ENCODE measurements at places on chromosomes 4 and X. TPM values are rescaled to one million over a fixed set of nuclear protein-coding genes. Genes with fewer than 3 reads are reported as not detected.

Gene FAM9B
- total RNA-seq: not detected

DNA sequence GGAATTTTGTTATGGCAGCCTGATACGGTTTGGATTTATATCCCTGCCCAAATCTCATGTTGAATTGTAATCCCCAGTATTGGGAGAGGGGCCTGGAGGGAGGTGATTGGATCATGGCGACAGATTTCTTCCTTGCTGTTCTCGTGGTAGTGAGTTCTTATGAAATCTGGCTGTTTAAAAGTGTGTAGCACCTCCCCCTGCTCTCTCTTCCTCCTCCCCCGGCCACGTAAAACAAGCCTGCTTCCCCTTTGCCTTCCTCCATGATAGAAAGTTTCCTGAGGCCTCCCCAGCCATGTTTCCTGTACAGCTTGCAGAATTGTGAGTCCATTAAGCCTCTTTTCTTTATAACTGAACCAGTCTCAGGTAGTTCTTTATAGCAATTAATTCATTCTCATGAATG is 37.9 kb downstream of the SUPT20HL2 start:
- DNase-seq: no peak

Gene SLC34A2
- 5.2 TPM for total RNA-seq

- DNase-seq: no peak
Observed at GRCh38 chr4:69754926-69755580, 5.4 kb downstream of the SULT1B1 start.

- no peak for DNase-seq
Observed at GRCh38 chrX:100645106-100645505, 1.1 kb downstream of the SRPX2 start.

DNA sequence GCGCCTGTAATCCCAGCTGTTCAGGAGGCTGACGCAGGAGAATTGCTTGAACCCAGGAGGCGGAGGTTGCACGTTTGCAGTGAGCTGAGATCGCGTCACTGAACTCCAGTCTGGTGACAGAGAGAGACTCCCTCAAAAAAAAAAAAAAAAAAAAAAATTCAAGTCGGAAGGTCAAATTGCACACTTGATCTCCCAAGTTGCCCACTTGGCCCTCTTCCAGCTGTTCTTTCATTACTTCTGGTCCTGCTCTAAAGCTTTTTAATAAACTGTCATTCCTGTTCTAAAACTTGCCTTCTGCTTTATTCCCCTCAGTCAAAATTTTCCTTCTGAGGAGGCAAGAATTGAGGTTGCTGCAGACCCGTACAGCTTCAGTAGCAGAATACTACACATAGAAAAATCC is 2358.0 kb downstream of the ARAP2 start:
- no peak for DNase-seq

Gene ADRA2C
- 1.6 TPM for total RNA-seq

GRCh38 chrX:16730450-16730849 is 11.0 kb downstream of the SYAP1 start:
- no peak for DNase-seq

GRCh38 chrX:154775419-154776349 is 13.0 kb downstream of the DKC1 start:
- DNase-seq: no peak

Gene PDCL2
- not detected for total RNA-seq

- peak; percentile 71 for DNase-seq
Observed at GRCh38 chr4:174828845-174829701, at the start of gene GLRA3. Gene GLRA3, minus strand, starts transcription at chr4:174829247. Its CDS starts 436 bp downstream, at chr4:174828811.

- no peak for DNase-seq
Observed at GRCh38 chrX:95764972-95765451, 919.6 kb upstream of the DIAPH2 start.

DNA sequence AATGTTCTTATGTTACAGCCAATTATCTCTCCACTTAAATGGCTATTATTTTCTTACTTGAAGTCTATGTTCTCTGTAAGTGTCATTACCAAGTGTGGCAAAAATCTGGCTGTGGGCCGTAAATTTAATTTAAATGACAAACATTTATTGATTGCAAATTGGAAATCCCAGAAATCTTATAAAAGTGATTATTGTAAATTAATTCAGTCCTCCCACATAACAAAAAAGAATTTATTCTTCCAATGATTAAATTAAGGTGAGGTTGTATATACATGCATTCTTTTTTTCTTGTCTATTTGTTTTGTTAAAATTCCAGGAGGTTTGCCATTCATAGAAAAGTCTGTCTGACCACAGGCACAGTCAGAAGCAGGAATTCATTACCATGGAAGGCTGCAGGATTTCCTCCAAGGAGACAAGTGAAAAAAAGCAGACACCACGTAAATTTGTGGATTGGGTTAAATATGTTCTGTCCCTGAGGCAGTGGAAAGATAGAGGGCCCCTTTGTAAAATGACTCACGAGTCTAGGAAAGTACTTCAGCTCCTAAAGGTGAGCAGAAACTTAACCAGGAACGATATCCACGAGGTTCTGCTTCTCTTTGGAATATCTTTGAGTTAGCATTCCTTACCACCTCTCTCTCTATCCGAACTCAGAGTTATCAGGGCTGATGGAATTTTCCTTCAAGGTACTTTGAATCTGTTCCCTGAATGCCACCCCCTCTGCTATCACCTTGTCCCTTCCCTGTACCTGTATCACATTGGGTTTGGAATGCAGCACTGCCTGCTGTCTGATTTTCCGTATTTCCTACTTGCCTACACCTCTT is 10.7 kb downstream of the PPARGC1A start:
- no peak for DNase-seq

GRCh38 chr4:155854582-155855226 is 11.4 kb downstream of the ASIC5 start:
- no peak for DNase-seq
